ENCODE measurements at places on chromosomes 7 and 10.

- DNase-seq: no peak
Observed at GRCh38 chr10:24570658-24571426, 152.8 kb downstream of the ARHGAP21 start.

DNA sequence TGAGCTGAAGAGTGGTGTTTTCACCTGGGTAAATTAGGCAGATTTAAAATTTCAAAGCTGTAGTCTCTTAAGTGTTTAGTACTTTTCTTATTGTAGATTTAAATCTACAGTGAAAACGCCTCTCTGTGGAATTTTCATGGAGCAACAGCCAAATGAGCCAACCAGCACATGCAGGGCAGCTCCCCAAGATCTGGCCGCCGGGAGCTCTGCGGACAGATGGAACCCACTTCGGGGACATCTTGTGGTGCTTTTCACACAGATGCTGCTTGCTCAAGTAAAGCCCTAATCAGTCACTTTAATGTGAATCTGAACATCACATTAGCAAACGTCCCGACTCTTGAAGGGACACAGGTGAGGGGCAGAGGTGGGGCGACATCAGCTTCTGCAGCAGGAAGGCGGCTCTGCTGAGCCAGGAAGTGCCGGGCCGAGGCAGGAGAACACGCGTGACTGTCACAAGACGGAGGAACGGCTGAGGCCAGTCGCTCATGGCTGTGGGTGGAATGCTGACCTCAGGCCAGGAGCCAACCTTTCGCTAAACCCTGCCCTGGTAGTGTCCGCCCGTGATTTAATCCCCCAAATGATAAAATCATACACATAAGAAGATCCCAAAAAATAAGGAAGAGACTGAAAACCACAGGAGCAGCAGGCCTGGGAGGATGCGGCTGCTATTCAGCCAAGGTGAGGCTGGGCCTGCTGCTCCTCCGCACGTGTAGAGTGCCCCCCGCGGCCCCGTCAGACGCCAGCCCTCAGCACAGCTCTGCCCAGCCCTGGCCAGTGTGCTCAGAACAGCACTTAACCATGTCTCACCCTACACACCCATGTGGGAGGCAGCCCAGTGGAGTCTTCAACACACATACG, 256.8 kb downstream of the ZMYND11 start:
- DNase-seq: no peak

DNA sequence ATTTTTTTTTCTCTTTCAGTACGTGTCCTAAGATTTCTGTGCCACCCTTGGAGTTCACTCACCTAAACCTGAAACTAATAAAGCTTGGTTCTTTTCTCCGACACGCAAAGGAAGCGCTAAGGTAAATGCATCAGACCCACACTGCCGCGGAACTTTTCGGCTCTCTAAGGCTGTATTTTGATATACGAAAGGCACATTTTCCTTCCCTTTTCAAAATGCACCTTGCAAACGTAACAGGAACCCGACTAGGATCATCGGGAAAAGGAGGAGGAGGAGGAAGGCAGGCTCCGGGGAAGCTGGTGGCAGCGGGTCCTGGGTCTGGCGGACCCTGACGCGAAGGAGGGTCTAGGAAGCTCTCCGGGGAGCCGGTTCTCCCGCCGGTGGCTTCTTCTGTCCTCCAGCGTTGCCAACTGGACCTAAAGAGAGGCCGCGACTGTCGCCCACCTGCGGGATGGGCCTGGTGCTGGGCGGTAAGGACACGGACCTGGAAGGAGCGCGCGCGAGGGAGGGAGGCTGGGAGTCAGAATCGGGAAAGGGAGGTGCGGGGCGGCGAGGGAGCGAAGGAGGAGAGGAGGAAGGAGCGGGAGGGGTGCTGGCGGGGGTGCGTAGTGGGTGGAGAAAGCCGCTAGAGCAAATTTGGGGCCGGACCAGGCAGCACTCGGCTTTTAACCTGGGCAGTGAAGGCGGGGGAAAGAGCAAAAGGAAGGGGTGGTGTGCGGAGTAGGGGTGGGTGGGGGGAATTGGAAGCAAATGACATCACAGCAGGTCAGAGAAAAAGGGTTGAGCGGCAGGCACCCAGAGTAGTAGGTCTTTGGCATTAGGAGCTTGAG, at the start of gene CFTR:
Gene CFTR, plus strand, starts transcription at position 801 of the 830 bp plus-strand sequence. CDS start 70 bp downstream, outside the sequence.
- DNase-seq: no peak

DNA sequence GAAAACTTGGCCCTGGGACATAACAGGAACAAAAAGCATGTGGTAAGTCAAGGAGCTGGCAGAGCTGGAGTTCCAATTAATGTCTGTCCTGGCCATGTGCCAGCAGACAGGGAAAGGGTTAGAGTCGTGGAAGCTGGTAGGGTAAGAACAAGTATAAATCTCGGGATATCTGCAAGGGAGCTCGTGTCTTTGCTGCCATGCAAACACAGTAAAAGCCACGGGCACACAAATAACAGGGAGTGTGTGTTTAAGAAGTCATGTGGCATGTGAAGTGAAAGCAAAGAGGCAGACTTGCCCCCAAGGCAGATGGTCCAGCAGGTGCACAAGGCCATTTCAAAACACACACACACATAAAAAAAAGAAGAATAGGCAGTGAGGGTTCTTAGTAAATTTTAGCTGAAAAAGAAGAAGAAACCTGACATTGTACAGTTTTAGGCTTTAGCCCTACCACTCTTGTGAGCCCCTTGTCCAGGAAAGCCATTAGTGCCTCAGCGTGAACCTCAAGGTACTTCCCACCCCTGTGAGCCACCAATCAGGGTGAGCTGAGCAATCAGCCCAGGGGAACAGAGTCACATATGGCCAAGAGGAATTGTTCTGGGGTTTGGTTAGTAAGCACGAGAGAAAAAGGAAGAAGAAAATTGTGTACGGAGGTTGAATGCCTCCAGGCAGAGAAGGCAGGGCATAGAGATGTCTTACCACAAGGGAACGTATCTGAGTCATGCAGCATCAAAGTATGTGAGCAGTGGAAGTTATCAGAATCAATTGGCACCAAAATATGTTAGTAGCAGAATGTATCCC, 32.8 kb upstream of the ARHGAP12 start:
- DNase-seq: no peak

- DNase-seq: no peak
Observed at GRCh38 chr10:5070648-5071410, 23.4 kb upstream of the AKR1C3 start.

GRCh38 chr10:29643771-29644501, 9.2 kb upstream of the SVIL start:
- no peak for DNase-seq

- no peak for DNase-seq
Observed at GRCh38 chr7:34042406-34042805, 137.1 kb downstream of the BMPER start.

DNA sequence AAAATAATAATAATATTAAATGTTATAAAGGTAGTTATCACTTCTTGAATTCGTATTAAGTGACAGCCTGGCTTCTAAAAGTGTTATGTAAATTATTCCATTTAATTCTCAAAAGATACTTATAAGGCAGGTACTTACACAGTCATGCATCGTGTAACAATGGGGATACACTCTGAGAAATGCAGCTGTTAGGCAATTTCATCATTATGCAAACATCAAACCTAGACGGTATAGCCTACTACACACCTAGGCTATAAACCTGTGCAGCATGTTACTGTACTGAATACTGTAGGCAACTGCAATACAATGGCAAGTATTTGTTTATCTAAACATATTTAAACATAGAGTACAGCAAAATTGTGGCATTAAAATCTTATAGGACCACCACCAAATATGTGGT, 1.5 kb downstream of the IFIT1 start:
- DNase-seq: no peak

- DNase-seq: no peak
Observed at GRCh38 chr7:64849250-64849923, 53.7 kb upstream of the ZNF273 start.

GRCh38 chr10:19958787-19959186, 142.6 kb downstream of the PLXDC2 start:
- no peak for DNase-seq

DNA sequence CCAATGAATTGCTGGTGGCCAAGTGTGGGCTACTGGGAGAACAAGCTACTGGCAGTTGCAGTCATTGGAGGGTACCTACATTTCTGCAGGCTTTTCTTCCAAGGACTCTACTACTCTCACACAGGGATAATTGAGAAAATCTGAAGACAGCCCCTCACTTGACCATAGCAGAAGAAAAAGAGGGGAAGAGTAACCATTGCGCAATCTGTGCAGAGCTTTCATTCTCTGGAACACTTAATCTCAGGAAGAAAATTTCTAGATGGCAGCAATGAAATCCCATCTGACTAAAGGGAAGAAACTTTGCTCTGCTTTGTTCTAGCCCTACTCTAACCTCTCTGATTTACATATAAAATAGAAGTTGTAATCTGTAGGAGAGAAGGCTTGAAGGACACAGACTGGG, 1239.6 kb upstream of the SORCS1 start:
- DNase-seq: no peak

DNA sequence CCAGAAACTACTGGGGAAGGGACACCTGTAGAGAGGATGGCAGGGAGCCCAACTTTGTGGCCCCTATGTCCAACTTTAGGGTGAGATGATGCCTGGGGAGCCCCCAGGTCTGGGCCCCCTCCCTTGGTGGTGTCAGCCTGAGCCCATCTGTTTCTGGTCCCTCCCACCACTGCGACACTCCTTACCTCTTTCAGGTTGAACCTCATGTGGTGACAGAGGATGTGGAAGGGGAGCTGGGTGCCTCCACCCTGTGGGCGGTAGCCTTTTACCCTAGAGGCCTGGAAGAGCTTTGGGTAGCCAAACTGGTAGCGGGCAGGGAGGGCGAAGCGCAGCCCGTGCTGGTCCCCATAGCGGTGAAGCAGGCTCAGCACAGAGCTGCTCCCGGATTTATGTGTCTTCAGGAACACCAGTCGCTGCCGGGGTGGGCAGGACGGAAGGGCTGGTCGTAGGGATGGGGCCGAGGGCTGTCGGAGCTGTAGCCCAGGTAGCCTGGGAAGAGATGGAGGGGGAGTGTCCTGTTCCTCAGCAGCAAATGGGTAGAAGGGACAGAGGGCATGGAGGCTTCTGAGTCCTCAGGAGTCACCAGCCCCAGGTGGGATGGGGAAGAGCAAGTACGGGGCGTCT, 2.0 kb downstream of the GAL3ST4 start:
- DNase-seq: peak; percentile 43

All from central memory CD4-positive, alpha-beta T cell (primary cell).